ENCODE measurements at places on chromosomes 13 and 19.

DNA sequence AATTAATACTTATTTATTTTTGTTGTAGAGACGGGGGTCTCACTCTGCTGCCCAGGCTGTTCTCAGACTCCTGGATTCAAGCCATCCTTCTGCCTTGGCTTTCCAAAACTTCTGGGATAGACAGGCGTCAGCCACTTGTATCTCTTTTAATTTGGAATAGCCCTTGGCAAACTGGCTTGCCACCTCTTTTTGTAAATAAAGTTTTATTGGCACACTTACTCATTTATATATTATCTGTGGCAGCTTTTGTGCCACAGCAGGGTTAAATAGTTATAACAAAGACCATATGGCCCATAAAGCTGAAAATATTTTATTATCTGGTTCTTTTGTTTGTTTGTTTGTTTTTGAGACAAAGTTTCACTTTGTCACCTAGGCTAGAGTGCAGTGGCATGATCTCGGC lies 30.5 kb downstream of the BBC3 start:
- DNase-seq, result no peak

GRCh38 chr19:16247353-16248182 lies 49.9 kb downstream of the AP1M1 start:
- peak; percentile 17 for DNase-seq

DNA sequence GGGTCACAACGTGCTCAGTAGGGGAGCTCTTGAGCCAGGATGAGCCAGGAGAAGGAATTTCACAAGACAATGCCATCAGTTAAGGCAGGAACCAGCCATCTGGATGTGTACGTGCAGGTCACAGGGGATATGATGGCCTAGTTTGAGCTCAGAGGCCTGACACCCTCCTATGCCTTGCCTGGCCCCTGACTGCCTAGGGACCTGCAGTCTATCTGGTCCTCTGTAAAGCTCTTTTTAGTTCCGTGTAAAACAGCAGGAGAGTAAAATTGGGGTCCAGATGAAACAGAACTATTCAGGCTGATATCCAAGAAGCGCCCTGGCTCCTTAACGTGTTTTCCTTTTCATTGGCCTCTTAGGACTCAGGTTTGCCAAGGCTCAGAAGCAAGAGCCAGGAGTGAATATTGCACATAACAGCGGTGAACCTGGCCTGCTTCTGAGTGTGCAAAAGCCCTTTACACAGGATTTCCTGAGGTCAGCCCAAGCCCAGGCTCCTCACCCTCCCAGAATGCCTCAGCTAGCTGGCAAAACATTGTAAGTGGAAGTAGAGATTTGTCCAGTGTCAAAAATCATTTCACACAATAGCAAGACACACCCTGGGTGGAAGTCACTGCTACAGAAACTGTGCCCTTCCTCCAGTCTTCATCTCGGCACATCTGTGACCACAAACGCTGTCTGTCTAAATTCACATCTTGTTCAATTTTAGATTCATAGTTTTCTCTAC lies 777.2 kb downstream of the UQCRFS1 start:
- DNase-seq, result no peak

GRCh38 chr13:80586356-80586755 lies 245.4 kb upstream of the SPRY2 start:
- no peak for DNase-seq

DNA sequence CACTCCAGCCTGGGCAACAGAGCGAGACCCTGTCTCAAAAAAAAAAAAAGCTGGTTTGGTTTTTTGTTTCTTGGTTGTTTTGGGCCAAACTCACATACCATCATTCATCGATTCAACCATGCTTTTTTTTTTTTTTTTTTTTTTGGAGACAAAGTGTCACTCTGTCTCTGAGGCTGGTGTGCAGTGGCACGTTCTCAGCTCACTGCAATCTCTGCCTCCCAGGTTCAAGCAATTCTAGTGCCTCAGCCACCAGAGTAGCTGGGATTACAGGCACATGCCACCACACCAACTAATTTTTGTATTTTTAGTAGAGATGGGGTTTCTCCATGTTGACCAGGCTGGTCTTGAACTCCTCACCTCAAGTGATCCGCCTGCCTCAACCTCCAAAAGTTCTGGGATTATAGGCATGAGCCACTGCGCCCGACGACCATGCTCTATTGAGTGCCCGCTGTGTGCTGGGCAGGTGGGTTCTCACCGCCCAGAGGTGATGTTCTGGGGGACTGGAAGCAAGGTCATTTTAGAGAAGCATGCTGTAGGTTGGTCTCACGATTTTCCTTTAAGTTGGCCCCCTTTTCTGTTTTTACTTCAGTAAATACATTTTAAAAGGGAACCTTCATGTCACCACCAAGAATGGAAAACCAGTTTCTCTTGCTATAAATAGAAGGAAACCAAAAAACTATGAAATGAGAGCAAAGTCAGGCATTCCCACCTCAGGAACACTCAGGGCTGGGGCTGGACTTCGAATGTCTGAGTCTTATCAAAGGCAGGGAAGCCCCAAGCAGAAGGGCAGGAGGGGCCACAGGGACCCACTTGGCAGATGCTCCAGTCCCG lies 8.3 kb upstream of the JUND start:
- no peak for DNase-seq

DNA sequence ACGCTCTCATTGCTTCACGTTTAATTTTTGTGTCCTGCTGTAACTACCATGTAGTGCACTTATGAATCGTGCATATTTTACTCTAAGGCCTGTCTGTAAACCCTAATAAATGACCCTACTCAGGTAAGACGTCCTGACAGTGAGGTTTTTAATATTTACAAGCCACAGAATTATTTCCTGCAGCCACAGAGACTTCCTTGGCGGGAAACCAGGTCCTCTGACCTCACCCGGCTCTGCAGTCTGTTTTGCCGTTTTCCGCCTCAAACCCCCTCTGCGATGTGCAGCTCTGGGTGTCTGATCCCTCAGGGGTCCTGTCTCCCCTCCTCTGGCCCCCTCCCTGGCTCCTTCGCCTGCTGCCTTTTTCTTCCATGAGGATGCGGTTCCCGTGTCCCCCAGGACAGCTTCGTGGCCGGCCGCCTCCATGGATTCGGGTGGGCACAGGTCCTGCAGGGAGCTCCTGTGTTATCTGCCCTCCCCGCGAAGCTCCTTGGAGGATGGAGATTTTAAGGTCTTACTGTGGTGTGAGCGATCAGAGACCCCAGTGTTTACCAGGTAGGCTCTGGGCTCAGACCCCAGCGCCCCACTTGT lies 66.3 kb downstream of the MCF2L start:
- no peak for DNase-seq

DNA sequence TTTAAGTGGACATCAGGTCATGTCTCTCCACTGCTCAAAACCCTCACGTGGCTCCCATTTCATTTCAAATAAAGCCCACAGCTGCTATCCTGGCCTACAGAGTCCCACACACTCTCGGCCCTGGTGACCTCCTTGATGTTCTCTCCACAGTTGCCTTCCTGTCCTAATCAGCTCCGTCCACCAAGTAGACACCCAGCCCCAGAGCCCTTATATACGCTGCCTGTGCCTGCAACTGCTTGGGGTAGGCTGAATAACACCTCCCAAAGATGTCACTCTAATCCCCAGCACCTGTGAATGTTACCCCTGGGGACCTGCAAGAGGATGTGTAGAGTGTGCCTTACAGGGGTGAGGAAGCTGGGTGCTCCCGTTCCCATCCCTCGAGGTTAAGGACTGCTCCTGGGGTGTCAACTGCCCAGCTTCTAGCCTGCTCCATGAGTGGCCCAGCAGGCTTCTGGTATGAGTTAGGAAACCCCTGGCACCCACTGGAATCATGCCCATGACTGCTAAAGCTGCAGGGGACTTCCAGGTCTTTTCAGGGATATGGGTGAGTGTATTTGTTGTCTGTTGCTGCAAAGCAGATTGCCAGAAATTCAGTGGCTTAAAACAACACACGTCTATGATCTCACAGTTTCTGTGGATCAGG lies 6.0 kb downstream of the FAM187B start:
- DNase-seq, result no peak

DNA sequence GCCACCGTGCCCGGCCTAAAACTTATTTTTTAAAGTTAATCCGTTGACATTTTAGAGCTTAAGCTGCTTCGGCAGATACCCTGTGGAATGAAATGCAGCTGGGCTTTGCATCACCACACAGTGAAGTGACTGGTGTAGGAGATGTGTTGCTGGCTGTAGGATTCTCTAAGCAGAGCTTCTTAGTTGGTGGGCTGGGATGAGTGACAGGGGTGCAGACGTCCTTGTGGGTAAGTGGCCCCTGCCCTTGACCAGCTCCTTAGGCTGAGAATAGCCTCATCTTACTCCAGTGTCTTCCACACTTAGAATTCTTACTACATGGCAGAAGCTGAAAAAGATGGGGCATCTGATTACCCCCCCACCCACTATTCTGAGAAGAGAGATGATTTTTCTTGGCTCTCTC lies 11.6 kb downstream of the GATAD2A start:
- no peak for DNase-seq

GRCh38 chr19:12868540-12869112 lies 12.6 kb downstream of the DNASE2 start:
- DNase-seq, result no peak

DNA sequence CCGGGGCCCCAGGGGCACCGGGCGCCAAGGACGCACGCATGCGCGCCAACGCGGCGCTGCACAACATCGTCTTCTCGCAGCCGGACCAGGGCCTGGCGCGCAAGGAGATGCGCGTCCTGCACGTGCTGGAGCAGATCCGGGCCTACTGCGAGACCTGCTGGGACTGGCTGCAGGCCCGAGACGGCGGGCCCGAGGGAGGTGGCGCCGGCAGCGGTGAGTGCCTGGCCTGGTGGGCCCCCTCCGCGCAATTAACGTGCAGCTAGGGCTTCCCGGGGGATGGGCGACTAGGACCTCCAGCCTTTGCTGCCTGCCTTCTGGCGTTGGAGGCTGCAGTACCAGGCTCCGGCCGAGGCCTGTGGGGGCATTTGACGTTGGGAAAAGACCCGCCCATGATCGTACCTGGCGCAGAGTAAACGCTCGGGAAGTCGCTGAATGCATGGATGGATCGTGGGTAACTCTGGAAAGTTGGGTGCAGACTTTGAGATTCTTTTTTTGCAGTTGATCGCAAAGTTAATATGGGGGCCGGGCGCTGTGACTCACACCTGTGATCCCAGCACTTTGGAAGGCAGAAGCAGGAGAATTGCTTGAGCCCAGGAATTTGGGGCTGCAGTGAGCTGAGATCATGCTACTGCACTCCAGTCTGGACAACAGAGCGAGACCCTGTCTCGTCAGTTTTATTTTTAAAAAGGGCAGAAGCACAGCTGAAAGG lies 7.3 kb downstream of the APC2 start:
- no peak for DNase-seq

GRCh38 chr13:91056746-91057145 lies 290.7 kb upstream of the MIR17HG start:
- no peak for DNase-seq

DNA sequence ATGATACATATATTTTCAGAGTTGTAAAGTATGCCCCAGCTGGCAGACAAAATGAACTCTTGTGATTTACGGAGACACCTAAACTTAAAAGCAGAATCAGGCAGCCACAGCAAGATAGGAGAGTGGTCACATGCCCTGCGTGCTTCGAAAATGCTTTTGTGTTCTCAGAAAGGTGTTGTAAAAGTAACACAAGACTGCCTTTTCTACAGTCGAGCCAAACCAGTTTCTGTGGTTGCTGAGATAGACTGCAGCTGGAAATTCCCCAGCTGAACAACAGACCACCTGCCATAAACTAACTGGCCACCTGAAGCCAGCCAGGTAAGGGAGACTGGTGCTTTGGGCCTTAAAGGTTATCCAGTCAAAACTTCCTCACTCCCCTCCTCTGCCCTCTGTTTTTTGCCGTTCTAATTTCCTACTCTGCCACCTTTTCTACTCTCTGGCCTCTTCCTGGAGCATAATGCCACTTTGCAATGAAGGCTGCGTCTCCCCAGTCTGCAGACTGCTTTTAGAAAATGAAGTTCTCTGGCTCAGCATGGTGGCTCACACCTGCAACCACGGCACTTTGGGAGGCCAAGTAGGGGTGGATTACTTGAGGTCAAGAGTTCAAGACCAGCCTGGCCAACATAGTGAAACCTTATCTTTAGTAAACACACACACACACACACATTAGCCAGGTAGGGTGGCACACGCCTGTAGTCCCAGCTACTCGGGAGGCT lies 381.2 kb upstream of the SLITRK1 start:
- DNase-seq, result no peak

GRCh38 chr13:43272851-43273250 lies 249.5 kb downstream of the DNAJC15 start:
- no peak for DNase-seq

DNA sequence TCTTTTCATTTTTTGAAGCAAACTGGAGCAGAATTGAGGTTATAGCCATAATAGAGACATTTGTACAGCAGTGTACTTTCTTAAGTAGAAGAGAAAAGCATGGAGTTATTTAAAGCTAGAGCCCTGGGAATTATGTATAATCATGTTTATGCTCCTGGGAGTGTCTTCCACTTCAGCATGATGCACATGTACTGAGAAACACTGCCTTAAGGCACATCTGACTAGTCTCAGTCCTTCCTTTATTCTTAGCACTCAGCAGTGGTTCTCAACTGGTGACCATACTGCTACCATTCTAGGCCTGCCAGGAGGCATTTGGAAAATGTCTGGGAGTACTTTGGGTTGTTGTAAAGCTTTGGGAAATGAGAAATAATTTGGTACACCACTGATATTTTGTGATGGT lies 45.8 kb downstream of the VWA8 start:
- no peak for DNase-seq

DNA sequence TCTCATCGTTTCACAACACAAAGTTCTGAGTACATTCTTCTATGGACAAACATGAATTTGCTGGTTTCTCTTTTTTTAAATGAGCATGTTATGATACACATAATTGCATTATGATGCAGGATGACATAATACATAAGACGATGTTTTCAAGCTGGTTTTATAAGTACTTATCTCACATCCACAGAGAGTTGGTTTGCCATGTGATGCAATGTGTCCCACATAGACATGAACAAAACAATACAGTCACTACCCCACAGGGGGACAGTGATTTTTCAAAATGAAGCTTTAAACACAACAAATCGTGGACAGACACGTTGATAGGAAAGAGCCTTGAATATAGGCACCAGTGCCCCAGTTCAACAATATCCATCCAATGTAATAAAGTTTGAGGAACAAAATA lies 447.1 kb downstream of the KLF12 start:
- DNase-seq, result no peak

GRCh38 chr13:112475889-112476288 lies 99.7 kb downstream of the SPACA7 start:
- no peak for DNase-seq

- DNase-seq, result peak; percentile 29
These were observed 10.3 kb upstream of the BBC3 start for GRCh38 chr19:47240996-47241918.

DNA sequence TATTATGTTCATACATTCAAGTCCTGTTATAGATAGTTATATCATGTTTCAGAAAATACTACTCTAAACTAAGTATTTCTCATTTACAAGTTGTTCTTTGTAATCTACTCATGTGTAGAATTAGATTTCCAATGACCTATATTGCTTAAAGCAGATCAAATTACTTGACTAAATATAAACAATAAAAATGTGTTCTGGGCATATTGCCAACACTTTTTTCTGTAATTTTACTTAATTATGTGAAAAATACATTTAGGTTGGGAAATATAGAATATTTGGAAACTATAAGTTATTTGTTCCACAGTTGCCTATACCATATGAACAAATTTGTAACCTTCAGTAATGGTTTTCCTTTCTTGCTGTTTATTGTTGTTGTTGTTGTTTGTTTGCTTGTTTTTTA lies 275.2 kb upstream of the PCDH9 start:
- no peak for DNase-seq

Data from NCI-H1417 treated with DMSO at 0.1 percent for 48 hours (cell line).